ENCODE measurements at places on chromosomes 3 and 15. TPM values are rescaled to one million over a fixed set of nuclear protein-coding genes. Genes with fewer than 3 reads are reported as not detected.
A peak's percentile ranks its signal among the peaks of the same experiment; 100 is the strongest.

DNA sequence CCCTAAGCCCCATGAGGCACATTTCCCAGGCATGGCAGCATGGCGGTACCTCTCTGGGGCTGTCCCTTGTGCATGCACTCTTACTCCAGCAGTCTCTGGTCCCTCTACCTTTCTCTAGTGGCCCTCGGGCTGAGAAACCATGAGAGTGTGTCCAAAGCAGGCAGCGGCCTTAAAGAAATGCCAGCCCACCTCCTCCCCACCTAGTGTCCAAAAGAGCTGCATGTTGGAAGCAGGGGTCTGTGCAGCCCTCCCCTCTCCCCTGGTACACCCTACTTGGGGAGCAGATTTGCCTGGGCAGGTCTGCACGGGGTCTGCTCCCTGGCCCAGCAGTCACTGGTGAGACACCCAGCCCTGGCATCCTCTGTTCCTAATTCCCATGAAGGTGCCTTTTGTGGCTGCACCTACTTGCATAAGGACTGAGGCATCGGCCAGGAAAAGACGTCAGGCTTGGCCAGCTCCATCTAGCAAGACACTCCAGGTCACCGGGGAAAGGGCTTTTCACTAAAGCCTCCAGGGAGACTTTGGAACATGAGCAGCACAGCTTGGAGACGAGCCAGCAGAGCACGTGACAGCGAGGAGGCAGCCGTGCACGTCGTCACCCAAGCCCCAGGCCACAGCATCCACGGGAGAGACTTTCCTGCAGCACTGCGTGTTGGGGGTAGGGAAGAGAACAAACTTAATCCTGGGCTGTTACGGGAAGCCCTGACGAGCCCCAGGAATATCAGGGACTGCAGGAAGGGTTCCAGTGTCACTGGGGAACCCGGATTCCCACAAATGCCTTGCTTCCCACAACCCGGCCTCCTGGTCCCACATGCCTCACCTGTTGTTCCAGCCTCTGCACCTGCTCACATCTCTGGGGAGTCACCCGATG, 38.8 kb downstream of the TM2D3 start:
- no peak for DNase-seq
- H3K27ac ChIP-seq, result peak overlapping the region; percentile 69
- H3K27me3 ChIP-seq, result peaks cover 2% of the 10 kb centered on the region
- no peak overlapping the region for H3K4me3 ChIP-seq
- H3K36me3 ChIP-seq, result no peaks in the 10 kb centered on the region

- no peak overlapping the region for H3K27ac ChIP-seq
- DNase-seq, result no peak
- peaks cover 4% of the 10 kb centered on the region for H3K36me3 ChIP-seq
- H3K27me3 ChIP-seq, result peaks cover 2% of the 10 kb centered on the region
- no peak overlapping the region for H3K4me3 ChIP-seq
Measured at GRCh38 chr15:96381463-96381862, 51.0 kb downstream of the NR2F2 start.

GRCh38 chr15:40870716-40871115, 3.3 kb downstream of the RHOV start:
- no peaks in the 10 kb centered on the region for H3K36me3 ChIP-seq
- DNase-seq, result no peak
- peaks cover 12% of the 10 kb centered on the region for H3K4me1 ChIP-seq
- H3K4me3 ChIP-seq, result no peak overlapping the region
- peaks cover 8% of the 10 kb centered on the region for H3K27me3 ChIP-seq

- no peak overlapping the region for H3K27ac ChIP-seq
- H3K27me3 ChIP-seq, result no peaks in the 10 kb centered on the region
- H3K4me3 ChIP-seq, result no peak overlapping the region
- DNase-seq, result no peak
- peaks cover 28% of the 10 kb centered on the region for H3K4me1 ChIP-seq
Measured at GRCh38 chr15:89175617-89176191, 45.7 kb downstream of the RLBP1 start.

DNA sequence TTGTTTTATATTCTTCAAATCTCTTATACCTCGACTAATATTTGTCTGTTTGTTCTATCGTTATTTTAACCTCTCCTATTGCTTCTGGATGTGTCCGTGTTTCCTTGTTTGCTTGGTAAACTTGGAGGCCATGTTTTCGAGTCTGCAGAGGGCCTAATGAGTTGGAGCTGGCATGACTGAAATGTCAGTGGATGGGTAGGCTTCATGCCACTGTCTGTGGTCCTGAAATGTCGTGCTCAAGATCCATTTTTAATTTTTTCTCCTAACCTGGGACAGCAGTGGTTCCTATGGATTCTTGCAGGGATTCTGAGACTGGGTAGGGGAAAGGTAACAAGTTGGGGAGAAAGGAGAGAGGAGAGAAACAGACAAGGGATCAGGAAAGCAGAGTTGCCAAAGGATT, 18.8 kb upstream of the GASK1A start:
- peaks cover 38% of the 10 kb centered on the region for H3K27me3 ChIP-seq
- no peaks in the 10 kb centered on the region for H3K4me1 ChIP-seq
- no peak for DNase-seq
- H3K27ac ChIP-seq, result no peak overlapping the region

- H3K4me3 ChIP-seq, result peak overlapping the region; percentile 84
- H3K27ac ChIP-seq, result no peak overlapping the region
- no peaks in the 10 kb centered on the region for H3K36me3 ChIP-seq
- H3K27me3 ChIP-seq, result peaks cover 3% of the 10 kb centered on the region
Measured at GRCh38 chr3:124035463-124036121, 43.7 kb upstream of the ROPN1 start.

- H3K27ac ChIP-seq, result no peak overlapping the region
- no peaks in the 10 kb centered on the region for H3K27me3 ChIP-seq
- H3K4me3 ChIP-seq, result no peak overlapping the region
- H3K4me1 ChIP-seq, result peaks cover 7% of the 10 kb centered on the region
- no peaks in the 10 kb centered on the region for H3K36me3 ChIP-seq
Measured at GRCh38 chr3:185540695-185541094, 11.7 kb downstream of the LIPH start.

DNA sequence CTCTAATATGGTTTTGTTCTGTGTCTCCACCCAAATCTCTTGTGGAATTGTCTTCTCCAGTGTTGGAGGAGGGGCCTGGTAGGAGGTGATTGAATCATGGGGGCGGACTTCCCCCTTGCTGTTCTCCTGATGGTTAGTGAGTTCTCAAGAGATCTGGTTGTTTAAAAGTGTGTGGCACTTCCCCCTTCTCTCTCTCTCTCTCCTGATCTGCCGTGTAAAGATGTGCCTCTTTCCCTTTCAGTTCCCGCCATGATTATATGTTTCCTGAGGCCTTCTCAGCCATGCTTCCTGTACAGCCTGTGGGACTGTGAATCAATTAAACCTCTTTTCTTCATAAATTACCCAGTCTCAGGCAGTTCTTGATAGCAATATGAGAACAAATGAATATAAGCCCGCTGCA, 33.1 kb downstream of the RETNLB start:
- DNase-seq, result no peak
- no peak overlapping the region for H3K4me3 ChIP-seq
- H3K36me3 ChIP-seq, result no peaks in the 10 kb centered on the region
- H3K4me1 ChIP-seq, result no peaks in the 10 kb centered on the region

- no peak for DNase-seq
- H3K4me1 ChIP-seq, result peaks cover 9% of the 10 kb centered on the region
- no peak overlapping the region for H3K27ac ChIP-seq
- H3K36me3 ChIP-seq, result no peaks in the 10 kb centered on the region
- H3K4me3 ChIP-seq, result no peak overlapping the region
Measured at GRCh38 chr15:63448266-63448665, 56.1 kb upstream of the USP3 start.

DNA sequence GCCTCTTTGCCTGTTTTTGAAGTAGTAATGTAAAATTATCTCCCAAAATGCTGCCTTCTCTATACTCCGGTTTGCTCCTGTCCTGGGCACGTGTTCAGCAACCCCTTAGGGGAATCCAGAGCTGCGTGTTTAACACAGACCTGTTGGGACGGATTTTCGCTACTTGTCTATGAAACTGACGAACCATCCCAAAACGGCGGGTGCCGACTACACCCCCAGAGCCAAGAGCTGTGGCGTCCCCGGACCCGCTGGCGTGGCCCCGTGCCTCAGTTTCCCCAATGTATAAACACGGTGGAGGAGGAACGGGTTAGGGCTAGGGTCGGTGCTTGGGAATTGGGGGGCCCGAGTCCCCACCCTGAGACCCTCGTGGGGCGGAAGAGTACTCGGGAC, 473 bp downstream of the FHIT start:
- peak overlapping the region; percentile 81 for H3K4me3 ChIP-seq
- no peak overlapping the region for H3K27ac ChIP-seq
- peak; percentile 76 for DNase-seq
- no peaks in the 10 kb centered on the region for H3K27me3 ChIP-seq

GRCh38 chr3:120688121-120688520, 6.1 kb upstream of the HGD start:
- H3K4me1 ChIP-seq, result peaks cover 19% of the 10 kb centered on the region
- DNase-seq, result no peak
- H3K27ac ChIP-seq, result peak overlapping the region; percentile 43
- no peaks in the 10 kb centered on the region for H3K27me3 ChIP-seq

- DNase-seq, result no peak
- no peak overlapping the region for H3K27ac ChIP-seq
- no peak overlapping the region for H3K4me3 ChIP-seq
- peaks cover 7% of the 10 kb centered on the region for H3K4me1 ChIP-seq
- no peaks in the 10 kb centered on the region for H3K36me3 ChIP-seq
Measured at GRCh38 chr15:38684440-38685010, 119.9 kb upstream of the RASGRP1 start.

DNA sequence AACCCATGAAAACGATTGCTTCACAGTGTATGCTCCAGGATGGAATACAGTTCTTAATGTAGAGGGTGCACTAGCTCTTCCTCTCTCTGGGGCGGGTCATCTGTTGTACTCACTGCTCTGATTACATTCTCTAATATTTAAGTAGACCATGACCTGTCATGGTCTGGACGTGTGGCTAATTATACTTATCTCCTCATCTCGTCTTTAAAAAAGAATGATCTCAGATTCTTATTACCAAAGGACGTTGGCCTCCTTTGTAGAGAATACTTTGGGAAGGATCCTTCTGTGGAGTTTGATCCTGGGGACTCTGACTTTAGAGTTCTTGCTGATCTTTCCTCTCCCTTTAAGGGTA, 48.4 kb upstream of the TRAK1 start:
- no peaks in the 10 kb centered on the region for H3K36me3 ChIP-seq
- H3K4me3 ChIP-seq, result no peak overlapping the region
- H3K27me3 ChIP-seq, result no peaks in the 10 kb centered on the region
- peak overlapping the region; percentile 99 for H3K27ac ChIP-seq
- peaks cover 54% of the 10 kb centered on the region for H3K4me1 ChIP-seq

DNA sequence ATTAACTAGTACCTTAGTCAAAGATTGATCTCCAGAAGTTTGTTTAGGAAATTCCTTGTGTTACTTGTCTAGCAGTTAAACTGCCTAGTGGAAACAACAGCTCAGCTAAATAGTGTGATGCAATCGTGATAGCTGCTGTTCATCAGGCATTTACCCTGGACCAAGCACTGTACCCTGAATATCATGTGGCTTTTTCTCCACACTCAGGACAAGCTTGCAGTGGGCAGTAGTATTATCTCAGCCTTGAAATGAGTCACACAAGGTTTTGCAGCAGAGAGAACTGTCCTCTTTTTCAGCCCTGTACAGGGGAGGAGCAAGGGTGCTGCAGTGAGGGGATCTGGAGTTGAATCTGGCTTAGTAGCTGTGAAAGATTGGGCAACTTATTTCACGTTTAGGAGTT, 208.4 kb downstream of the TP63 start:
- no peak for DNase-seq
- H3K27ac ChIP-seq, result no peak overlapping the region
- H3K36me3 ChIP-seq, result no peaks in the 10 kb centered on the region

GRCh38 chr15:31254431-31255175, 72.0 kb upstream of the KLF13 start:
- H3K27ac ChIP-seq, result peak overlapping the region; percentile 97
- no peak overlapping the region for H3K4me3 ChIP-seq
- DNase-seq, result peak; percentile 33
- H3K4me1 ChIP-seq, result peaks cover 30% of the 10 kb centered on the region

- H3K27me3 ChIP-seq, result no peaks in the 10 kb centered on the region
- H3K4me3 ChIP-seq, result no peak overlapping the region
- DNase-seq, result no peak
- peaks cover 11% of the 10 kb centered on the region for H3K36me3 ChIP-seq
- H3K4me1 ChIP-seq, result peaks cover 64% of the 10 kb centered on the region
Measured at GRCh38 chr15:80834906-80835305, 55.7 kb downstream of the CEMIP start.

DNA sequence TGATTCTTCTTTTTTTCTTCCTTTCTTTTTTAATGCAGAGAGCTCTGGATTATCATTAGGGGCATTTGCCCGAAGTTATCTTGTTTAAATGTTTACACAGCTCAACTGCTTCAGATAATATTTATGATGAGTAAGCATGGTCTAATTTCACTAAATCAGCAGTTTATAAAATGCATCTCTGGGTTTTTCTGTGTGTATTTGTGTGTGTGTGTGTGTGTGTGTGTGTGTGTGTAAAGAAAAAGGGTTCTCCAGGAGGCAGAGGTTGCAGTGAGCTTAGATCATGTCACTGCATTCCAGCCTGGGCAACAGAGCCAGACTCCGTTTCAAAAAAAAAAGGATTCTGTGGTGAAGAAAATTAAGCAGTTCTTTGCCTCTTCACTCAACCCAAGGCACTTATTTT, 25.9 kb upstream of the TNFSF10 start:
- peaks cover 5% of the 10 kb centered on the region for H3K4me1 ChIP-seq
- no peak overlapping the region for H3K27ac ChIP-seq
- no peak overlapping the region for H3K4me3 ChIP-seq
- H3K27me3 ChIP-seq, result no peaks in the 10 kb centered on the region
- H3K36me3 ChIP-seq, result no peaks in the 10 kb centered on the region

DNA sequence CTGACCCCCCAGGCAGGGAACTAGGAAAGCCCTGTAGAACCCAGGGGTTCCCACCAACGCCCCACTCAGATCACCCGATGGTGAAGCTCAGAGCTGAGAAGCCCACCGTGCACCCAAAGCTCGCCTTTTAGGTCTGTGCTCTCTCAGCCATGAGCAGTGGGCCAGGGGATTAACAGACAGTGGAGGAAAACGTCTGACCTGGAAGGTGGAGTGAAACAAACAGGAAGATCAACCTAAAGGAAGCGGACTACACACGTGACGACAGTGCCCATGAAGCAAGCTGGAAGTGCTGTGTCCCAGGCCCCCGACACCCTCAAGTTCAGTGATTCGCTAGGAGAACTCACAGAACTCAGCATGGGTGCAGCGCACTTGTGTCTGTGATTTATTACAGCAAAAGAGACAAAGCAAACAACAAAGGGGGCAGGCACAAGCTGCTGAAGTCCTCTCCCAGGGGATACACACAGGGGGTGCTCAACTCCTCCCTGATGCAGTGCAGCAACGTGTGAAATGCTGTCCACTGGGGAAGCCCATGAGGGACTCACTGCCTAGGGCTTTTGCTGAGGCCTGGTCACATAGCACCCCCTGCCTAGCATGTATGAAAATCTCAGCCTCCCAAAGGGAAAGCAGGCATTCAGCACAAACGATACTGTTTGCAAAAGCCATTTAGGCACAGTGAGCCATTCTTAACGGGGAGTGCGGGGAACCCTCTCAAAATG, 43.5 kb downstream of the CFAP92 start:
- peaks cover 2% of the 10 kb centered on the region for H3K36me3 ChIP-seq
- no peak overlapping the region for H3K27ac ChIP-seq
- no peak overlapping the region for H3K4me3 ChIP-seq

Gene MKRN3
- total RNA-seq, result not detected

Gene GXYLT2
- 140 TPM for total RNA-seq

Gene LEKR1
- 0.59 TPM for total RNA-seq

Gene ZNF860
- total RNA-seq, result 1.5 TPM

Gene NAA80
- total RNA-seq, result 10.9 TPM

Gene CCDC80
- total RNA-seq, result 1,574 TPM

Gene LIPH
- total RNA-seq, result 0.40 TPM

Gene AQP9
- total RNA-seq, result not detected

Gene PLSCR4
- total RNA-seq, result 18.9 TPM

Gene WDR53
- 13.8 TPM for total RNA-seq

Gene PLCB2
- 3.4 TPM for total RNA-seq

Gene CFAP92
- not detected for total RNA-seq
